ENCODE measurements at places on chromosomes 6 and 20.

DNA sequence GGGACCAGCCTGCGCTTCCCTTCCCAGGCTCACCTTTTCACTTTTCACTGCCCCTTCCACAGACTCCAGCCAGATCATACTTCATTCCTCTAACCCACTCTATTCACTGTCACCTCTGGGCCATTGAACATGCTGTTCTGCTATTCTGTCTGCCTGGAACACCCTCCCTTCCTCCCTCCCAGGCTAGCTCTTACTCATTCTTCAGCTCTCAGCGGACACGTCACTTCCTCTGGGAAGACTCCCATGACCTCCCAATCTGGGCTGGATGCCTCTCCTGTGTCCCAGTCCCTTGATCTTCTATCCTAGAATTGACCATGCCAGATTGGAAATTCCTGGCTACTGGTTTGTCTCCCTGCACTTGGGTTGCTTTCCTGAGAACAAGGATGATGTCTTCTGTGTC is 5.0 kb downstream of the SLC12A5 start:
- DNase-seq = no peak

DNA sequence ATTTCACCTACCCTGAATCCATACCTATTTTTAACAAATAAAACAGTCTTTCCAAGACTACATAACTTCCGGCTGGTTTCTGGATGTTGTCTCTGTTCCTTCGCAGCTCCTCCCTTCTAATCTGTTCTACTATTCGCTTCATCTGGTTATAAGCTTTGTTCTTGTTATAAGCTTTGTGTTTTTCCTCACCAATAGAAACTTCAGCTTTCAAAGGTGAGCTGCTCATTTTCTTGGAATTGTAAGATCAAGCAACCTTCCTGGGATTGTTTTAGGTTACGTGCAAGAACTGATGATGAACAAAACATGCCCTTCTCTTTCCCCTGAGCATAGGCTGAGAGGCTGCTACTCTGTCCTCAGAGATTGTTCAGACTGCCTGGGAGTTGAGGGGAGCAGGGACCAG is 2.1 kb downstream of the GFOD1 start:
- DNase-seq = no peak

GRCh38 chr20:45461225-45461624 is 8.3 kb upstream of the WFDC2 start:
- DNase-seq = no peak

DNA sequence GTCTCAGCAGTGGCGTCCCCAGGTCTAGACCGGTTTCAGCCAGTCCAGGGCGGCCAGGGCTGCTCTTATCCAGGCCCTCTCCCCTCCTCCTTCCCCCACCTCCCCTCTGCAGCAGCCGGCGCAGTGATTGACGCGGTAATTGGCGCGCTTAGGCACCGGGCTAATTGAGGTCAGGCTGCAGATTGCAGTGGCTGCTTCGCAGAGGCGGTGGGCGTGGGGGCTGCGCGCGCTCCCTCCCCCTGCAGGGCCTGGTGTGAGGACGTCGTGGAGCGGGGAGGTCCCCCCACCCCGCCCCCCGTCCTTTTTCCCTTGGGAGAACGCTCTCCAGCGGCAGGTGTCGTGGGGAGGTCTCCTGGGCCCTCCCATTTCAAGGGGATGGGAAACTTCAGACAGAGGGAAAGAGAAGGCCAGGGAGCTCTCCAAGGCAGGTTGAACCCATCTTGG is 70.4 kb upstream of the BLCAP start:
- no peak for DNase-seq

DNA sequence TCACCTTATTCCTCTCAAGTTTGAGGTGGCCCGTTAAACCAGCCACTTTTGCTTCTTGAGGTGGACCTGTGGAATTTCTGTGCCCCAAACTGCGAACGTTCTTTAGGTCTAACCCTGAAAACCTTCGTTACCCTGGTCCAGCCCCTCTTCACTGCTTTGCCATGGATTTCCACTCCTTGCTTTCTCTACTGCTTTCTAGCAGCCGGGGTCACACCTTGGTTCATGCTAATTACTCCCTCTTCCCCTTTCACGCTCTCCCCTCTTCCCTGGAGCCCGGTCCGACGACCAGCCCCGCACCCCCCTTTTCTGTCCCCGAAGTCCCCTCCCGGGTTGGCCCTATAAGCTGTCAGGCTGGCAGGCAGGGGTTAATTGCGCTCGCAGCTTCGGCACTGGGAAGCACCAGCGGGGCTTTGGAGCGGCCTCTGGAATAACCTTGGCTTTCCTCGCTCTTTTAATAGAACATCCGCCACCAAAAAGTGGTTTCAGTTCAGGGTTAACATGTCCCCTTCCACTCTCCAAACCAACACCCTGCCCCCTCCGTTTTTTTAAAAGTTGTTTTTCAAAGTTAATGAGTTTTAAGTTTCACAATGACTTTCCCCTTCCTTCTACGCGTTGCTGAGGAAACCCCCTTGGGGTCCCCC is 1.4 kb upstream of the HIVEP1 start:
- no peak for DNase-seq

- no peak for DNase-seq
These were observed 7.7 kb upstream of the PM20D2 start for GRCh38 chr6:89138173-89138572.

- no peak for DNase-seq
These were observed 261.0 kb upstream of the THEMIS start for GRCh38 chr6:128161839-128162238.

GRCh38 chr6:138518054-138518453 is 18.8 kb upstream of the NHSL1 start:
- no peak for DNase-seq

GRCh38 chr6:36114798-36115408 is 15.4 kb upstream of the MAPK13 start:
- DNase-seq = no peak

DNA sequence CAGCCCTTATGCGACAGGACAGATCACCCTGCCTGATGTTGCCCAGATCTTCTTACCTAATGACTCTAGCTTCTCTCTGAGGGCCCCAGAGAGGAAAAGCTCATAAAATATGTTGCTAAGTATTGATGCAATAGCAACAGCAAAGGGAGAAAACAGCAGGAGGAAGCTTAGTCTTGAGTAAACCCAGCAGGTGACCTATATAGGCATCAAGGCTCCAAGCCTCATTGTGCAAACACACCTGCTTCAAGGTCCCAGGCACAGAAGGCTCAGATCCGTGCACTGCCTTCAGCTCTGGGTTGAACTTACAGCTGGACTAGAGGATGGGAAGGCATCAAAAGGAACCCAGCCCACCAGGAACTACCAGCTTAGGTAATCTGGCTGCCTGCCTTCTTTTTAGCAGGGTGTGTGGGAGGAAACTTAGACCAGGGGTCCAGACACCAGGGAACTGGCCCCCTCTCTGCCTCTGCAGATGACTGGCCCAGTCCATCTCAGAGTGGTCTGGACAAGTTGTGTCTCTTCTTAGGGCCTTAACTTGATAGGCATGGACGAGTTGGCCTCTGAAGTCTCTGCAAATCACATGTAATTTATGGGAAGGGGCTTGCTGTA is 34.4 kb downstream of the TGM3 start:
- DNase-seq = no peak

DNA sequence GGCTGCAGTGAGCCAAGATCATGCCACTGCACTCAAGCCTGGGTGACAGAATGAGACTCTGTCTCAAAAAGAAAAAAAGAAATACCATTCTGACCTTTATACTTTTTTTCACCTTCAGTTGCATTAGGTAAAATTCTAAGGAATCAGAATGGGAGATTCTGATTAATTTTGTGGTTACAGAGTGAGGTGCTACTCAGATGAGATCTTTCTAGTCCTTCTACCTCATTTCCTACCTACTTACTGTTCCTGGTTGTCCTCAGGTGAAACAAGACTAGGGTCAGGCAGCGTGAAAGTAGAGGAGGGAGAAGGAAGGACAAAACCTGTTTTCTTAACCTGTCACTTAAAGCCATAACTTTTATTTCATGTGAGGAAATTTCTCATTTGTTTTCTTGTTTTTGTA is 63.7 kb downstream of the MTFR2 start:
- DNase-seq = no peak

DNA sequence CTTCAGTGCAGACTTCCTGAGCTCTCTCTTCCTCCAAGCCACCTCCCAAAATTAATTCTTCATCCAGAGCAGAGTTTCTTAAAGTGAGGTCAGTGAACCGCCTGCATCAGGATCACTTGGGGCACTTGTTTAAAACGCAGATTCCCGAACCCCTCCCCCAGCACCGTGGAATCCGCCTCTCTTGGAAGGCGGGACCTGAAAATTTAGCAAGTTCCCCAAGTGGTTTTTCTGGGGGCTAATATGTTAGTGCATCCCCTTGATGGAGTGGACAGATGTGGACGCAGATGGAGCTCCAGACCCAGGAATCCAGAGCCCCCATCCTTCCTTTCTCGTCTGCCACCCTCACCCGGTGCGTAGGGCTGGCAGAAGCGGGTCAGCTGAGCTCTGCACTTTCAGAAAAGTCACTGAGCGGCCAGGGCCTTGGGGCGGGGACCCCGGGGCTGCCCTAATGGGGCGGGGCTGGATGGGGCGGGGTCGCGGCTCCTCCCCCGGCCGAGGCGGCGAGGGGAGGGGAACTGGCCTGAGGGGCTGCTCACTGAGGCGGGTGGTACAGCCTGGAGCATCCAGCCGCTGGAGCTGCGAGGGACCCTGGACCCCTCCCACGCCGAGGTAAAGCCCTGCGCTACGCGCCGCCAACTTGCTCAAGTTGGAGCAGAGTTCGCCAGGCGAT is at the start of the genes DEFB124 and REM1:
TSS of gene DEFB124 (minus strand) at position 370 of the 670 bp plus-strand sequence. CDS start 2,114 bp downstream, outside the sequence.
TSS of gene REM1 (plus strand) at position 531 of the 670 bp plus-strand sequence. CDS start 1,158 bp downstream, outside the sequence.
- DNase-seq = no peak

GRCh38 chr20:54337144-54337543 is 129.3 kb downstream of the PFDN4 start:
- no peak for DNase-seq

- no peak for DNase-seq
These were observed 17.2 kb downstream of the SLC2A12 start for GRCh38 chr6:134034961-134035822.

DNA sequence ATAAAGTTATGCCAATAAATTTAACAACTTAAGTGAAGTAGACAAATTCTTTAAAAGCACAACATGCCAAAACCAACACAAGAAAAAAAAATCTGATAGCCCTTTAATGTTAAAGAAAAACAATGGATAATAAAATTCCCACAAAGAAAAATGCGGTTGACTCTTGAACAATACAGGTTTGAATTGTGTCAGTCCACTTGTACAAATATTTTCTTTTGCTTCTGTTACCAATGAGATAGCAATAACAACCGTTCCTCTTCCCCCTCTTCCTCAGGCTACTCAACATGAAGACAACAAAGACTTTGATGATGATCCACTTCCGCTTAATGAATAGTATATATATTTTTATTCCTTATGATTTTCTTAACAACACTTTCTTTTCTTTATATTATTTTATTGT is 283.9 kb upstream of the MAN1A1 start:
- DNase-seq = no peak

GRCh38 chr6:74879976-74880375 is 325.9 kb downstream of the COL12A1 start:
- no peak for DNase-seq

GRCh38 chr6:42818878-42819277 is 37.0 kb downstream of the BICRAL start:
- no peak for DNase-seq

GRCh38 chr6:73231986-73232391 is 6.7 kb upstream of the KHDC1L start:
- no peak for DNase-seq

DNA sequence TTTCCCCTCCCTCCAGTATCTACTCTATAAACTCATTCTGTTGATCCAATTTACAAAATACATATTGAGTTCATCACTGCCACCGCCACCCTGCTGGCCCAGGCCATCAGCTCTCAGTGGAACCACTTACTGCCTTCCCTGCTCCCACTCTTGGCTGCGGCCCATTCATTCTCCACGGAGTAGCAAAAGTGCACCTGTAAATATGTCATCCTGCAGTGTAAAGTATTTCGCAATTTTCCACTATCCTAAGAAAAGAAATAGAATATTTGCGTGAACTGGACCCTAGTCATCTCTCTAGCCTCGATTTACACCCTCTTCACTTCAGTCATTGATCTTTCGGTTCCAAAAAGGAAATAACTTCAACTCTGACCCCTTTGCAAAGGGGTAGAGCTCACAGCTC is 258.3 kb upstream of the TFAP2D start:
- DNase-seq = no peak

GRCh38 chr6:105345506-105345905 is 57.4 kb downstream of the PREP start:
- no peak for DNase-seq

DNA sequence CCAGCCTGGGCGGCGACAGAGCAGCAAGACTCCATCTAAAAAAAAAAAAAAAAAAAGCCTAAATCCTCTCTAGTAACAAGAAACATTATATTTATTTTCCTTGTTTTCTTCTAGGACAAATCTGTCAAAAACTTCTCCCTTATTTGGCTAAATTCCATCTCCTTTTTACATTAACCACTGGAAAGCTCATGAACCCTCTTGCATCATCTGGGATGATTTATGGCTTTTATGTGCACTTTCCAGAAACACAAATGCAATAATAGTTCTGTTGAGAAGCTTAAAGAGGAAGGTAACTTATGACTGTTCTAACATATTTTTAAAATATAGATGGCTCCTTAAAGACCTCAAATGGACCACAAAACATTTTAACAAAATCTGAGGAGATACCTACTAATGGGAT is 526.1 kb upstream of the SPTLC3 start:
- DNase-seq = no peak

DNA sequence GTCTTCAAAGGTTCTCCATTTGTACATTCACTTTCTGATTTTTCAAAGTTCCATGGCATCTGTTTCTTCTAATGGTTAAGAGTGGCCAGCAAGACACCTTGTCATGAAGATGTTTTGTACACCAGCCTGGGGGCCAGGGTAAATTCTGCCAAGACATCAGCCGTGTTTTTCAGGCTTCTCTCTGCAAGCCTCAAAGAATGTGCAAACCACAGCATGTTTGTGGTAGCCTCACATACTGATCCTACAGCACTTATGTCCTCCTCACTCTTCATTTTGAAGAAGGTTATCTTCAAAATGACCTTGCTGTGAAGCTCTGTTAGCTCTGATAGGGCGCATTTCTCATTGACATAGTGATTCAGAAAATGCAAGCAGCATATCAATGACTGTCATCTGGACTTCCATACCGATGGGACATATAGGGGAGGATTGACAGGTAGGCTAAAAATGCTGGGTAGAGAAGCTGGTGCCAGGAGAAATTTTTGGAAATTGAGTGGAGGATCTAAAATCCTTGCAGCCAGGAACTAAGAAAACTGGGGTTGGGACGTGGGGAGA is 59.3 kb upstream of the SPTLC3 start:
- DNase-seq = no peak

All from memory B cell (primary cell).